ENCODE measurements at places on chromosomes 5 and 9.

GRCh38 chr9:109311286-109311685, 9.6 kb downstream of the EPB41L4B start:
- DNase-seq, result no peak

DNA sequence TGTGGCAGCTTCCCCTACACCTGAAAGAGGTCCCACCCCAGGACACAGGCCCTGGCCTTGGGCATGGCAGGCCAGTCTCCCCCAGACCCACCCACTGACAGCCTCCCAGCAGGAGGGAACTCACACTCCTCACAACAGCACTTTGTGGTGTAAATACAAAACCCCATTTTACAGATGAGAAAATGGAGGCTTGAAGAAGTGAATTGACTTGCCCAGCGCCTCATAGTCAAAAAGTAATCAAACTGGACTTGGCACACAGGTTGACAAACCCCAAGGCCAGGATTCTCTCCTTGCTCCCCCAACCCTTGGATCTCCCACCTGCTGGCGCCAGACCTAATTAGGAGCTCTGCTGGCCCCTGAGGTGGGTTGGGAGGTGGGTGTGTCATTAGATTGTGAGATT, 29.2 kb upstream of the NEK6 start:
- no peak for DNase-seq

GRCh38 chr5:2574155-2574554, 177.3 kb downstream of the IRX2 start:
- DNase-seq, result no peak

DNA sequence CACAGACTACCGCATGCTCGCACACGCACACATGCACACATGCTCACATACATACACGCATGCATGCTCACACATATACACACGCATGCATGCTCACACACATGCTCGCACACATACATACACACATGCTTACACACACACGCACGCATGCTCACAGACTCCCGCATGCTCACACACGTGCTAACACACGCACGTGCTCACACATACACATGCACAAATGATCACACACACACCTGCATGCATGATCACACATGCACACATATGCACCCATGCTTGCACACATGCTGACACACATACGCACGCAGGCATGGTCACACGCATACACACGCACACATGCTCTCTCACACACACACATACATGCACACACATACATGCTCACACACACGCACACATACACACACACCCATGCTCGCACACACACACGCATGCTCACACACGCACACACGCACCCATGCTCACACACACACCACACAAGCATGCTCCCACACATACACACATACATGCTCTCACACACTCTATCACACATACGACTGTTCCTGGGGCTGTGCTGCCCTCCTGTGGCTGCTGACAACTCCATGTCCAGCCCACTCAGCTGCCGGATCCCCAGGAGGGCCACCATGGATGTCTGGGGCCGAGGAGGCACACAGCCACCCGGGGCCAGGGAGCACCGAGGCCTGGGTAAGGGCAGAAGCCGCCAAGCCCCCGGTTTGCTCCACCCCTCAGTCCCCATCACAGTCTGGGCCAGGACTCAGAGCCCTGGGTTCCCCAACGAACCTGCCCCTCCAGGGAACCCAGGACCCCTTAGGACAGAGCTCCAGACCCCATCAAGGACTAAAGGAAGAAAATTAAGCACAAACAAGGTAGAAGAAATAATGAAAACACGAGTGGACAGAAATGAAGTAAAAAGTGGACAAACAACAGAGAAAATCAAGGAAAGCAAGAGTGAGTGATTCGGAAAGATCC, 31.4 kb upstream of the EGFL7 start:
- peak; percentile 53 for DNase-seq

DNA sequence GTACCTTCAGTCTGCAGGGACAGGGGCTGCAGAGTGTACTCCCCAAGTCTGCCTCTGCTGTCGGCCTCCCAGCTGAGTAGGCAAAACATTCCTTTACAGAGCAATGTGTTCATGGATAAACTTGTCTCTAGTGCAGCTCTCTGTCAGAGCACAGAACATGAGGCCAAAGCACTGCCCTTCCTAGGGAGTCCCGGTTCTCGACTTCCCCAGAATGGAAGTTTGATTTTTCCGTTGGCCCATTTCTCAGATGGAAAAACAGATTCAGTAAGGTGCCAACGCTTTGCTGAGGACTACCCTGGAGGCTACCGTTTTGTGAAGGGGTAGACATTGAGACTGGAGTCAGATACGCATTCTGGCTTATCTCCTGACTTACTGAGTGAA, 422 bp upstream of the TRIM32 start:
- DNase-seq, result no peak

Data from stimulated activated CD4-positive, alpha-beta T cell treated with anti-CD3 and anti-CD28 coated beads, Interleukin-15, amount 100 ng/mL, for 1 hour (primary cell).